ENCODE measurements at places on chromosomes 13 and 19. TPM values are rescaled to one million over a fixed set of nuclear protein-coding genes. Genes with fewer than 3 reads are reported as not detected.

Gene LRRC25
- not detected for total RNA-seq

Gene CYP4F2
- 0.63 TPM for total RNA-seq

Gene TPTE2
- total RNA-seq = not detected

Gene RNF225
- 0.24 TPM for total RNA-seq

Gene RDH13
- total RNA-seq = 15.6 TPM

Gene EPS8L1
- 7.8 TPM for total RNA-seq

Gene ANO8
- total RNA-seq = 2.3 TPM

Gene PTGER1
- total RNA-seq = 0.43 TPM

GRCh38 chr19:9076901-9077300 is 10.0 kb upstream of the OR1M1 start:
- no peak for DNase-seq

- DNase-seq = no peak
Observed at GRCh38 chr13:48866249-48866648, 109.5 kb upstream of the FNDC3A start.

- DNase-seq = no peak
Observed at GRCh38 chr13:24263632-24264031, 45.7 kb upstream of the C1QTNF9 start.

- no peak for DNase-seq
Observed at GRCh38 chr13:30156270-30156669, 151.1 kb downstream of the KATNAL1 start.

GRCh38 chr13:106986033-106986484 is 418.1 kb upstream of the ARGLU1 start:
- DNase-seq = no peak

DNA sequence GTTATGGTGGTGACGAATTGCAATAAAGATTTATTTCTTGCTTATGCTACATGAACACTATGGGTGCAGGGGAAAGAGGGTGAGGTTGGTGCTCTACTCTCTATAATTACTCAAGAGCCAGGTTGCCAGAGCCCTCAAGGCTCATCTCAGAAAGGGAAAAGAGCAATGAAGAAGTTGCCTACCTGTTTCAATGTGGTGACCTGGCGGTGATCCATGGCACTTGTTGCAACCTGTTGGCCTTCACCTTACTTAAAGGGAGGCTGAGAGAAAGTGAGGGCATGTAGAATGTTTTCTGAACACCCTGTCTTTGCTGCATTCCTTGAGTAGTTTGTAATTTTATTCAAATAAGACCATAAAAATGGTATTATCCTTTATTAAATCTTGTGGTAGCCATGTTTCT is 394.4 kb downstream of the GPC6 start:
- no peak for DNase-seq

- no peak for DNase-seq
Observed at GRCh38 chr19:31979362-31979761, 366.0 kb upstream of the ZNF507 start.

- peak; percentile 83 for DNase-seq
Observed at GRCh38 chr13:97223711-97224541, 1.8 kb downstream of the MBNL2 start.

DNA sequence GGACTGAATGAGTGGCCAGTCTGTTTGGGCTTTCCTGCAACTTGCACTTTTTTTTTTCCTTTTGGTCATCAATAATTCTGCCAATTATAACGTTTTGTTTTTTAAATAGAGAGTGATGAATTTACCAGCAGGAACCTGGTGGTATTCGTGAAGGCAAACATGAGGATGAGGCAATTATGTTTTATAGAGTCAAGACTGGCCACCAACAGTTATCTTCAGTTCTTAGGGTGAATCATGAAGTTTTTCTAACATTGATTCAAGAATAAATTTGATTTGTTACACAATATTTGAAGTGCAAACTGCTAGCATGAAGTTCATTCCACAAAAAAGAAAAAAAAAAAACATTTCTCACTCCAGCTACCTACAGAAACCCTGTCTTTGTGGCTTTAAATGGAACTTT is 244.5 kb downstream of the SPRY2 start:
- no peak for DNase-seq

GRCh38 chr13:73194310-73194709 is 135.5 kb downstream of the KLF5 start:
- DNase-seq = no peak

DNA sequence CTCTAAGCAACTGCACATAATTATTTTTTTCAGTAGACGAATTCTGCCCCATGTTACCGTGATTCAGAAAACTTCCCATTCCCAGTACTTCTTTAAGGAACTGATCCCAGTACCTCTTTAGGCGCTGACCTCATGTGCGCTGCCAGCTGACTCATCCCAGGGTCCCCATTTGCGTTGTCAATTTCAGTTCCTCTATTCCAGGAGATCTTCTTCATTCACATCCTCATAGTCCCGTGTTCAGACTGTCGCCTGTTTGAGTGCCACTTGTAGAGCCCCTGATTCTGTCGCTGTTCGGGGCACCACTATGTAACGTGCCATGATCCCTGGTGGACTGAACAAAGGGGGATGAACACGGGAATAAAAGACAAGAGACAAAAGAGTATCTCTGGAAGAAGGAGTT is 16.4 kb downstream of the FPR3 start:
- DNase-seq = no peak

DNA sequence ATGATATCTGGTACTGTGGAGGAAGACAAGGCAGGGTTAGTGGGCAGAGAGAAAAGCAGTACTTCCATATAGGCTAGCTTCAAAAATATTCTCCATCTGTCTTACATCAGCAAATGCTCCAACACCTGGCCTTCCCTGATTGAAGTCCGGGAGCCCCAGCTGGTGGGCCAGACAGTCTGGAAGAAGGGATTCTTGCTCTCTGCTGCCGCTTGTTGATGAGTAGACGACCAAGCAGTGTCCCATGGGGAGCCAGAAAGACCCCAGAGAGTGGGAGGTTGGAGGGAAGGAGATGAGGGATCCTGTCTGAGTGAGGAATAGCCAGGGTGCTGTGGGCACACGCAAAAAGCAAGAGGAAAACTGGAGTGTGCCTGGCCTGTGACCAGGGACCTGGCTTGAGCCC is 95.1 kb downstream of the ATP8A2 start:
- no peak for DNase-seq

DNA sequence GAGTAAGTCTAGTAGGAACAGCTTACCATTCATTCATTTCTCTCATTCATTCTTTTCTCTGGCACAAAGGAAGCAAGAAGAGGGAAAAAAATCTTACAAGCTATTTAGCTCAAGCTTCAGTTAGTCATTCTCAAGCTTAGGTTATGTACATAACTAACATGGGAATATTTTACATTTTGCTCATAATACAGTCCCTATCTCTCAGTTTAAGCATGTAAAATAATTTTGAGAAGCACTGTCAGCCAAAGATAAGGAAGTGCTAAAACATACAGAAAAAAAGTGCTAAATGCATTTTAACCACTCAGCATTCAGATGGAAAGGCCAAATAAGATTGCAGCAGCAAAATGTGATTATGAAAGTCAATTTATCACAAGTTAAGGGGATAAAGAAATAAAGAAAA is 7.9 kb downstream of the RBM26 start:
- DNase-seq = no peak

GRCh38 chr19:18397242-18398202 is at the start of gene LRRC25:
TSS of gene LRRC25 (minus strand) at chr19:18397622. CDS start at chr19:18396963, 659 bp downstream.
- no peak for DNase-seq

GRCh38 chr13:29908416-29909080 is 58.1 kb upstream of the UBL3 start:
- peak; percentile 80 for DNase-seq

- DNase-seq = no peak
Observed at GRCh38 chr13:42751693-42752092, 29.7 kb upstream of the FAM216B start.

DNA sequence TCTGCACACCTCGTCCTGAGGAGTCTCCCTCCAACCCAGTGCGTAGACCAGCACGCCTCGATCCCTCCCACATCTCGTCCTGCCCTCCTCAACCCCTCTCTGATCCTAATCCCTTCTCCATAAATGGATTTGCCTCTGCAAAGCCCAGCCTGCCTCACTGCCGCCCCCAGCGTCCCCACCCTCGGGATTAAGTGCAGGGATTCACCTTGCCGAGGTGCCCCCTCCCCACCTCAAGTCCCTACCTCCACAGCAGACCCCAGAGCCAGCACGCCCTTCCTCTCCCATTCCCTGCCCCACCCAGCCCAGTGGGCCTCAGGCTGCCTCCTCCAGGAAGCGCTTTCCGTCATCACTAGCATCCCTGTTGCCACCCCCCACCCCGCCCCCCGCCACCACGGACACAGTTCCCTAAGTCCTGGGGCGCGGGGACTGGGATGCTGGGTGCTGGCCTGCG is 4.0 kb downstream of the KLF16 start:
- DNase-seq = no peak

GRCh38 chr13:81639984-81640582 is 1299.2 kb upstream of the SPRY2 start:
- peak; percentile 40 for DNase-seq

DNA sequence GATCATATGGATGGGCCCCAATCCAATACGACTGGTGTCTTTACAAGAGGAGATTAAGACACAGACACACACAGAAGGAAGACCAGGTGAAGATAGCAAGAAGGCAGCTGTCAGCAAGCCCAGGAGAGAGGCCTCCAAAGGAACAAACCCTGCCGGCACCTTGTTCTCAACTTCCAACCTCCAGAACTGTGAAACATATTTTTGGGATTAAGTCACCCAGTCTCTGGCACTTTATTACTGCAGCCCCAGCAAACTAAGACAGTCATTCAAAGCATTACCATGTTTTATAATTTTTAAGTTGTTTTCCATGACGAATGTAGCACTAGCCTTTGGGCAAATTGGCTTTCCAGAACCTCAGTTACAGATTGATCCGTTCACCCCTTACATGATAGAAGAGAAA is 11.3 kb downstream of the STARD13 start:
- no peak for DNase-seq

DNA sequence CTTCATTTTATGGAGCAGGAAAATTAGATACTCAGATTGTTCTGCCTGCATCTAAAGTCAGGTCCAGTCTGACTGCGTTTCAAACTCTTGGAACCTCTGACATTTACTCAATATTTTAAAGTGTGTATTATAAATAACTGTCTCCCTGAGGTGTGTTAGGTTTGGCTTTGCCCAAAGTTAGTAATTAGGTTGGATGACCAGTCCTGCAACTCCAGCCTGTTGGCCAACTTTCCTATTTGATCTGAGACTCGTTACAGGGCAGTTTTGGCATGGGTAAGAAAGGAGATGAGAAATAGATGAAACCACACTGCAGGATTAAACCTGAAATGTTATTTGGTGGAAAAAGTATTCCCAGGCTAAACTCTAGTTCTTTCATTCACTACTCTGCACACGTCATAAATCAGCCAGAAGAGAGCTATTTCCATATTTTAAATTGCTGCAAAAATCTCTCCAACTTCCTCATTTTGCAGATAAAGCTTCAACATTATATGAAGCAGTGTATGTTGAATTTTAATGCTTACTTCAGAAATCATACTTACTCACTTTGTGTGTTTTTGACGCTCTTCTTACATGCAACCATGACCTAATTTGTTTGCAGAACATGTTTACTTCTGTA is 357.1 kb downstream of the DCT start:
- DNase-seq = no peak

DNA sequence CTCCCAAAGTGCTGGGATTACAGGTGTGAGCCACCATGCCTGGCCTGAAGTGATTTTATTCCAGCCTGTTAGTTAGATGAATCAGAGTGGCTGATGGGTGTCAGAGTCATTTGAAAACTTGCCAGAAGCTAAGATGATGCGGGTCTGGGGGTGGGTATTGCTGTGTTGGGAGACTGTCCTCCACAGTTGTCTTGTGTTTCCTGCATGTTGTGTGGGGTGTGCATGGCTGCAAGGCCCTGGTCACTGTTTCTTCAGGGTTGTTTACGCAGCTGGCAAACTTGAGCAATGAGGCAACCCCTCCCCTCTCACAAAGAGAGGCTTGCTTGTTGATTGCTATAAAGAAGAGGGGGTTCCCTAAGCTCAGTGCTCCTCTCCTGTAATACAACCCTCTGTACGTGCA is 71.8 kb downstream of the TRPM4 start:
- no peak for DNase-seq

- DNase-seq = no peak
Observed at GRCh38 chr13:31956980-31957644, 74.5 kb upstream of the FRY start.

- no peak for DNase-seq
Observed at GRCh38 chr19:54257116-54257480, at the start of gene LILRB5. TSS of gene LILRB5 (minus strand) at chr19:54257273. CDS start at chr19:54257193, 80 bp downstream.

- no peak for DNase-seq
Observed at GRCh38 chr13:37966266-37966665, 96.7 kb upstream of the TRPC4 start.
